Activated CD8-positive, alpha-beta memory T cell treated with anti-CD3 and anti-CD28 coated beads, Interleukin-2, amount 50 U/mL, for 48 hours (primary cell): ENCODE measurements at places on chromosomes 4 and X.

- DNase-seq: no peak
Measured at GRCh38 chrX:154727871-154728270, 23.0 kb downstream of the GAB3 start.

DNA sequence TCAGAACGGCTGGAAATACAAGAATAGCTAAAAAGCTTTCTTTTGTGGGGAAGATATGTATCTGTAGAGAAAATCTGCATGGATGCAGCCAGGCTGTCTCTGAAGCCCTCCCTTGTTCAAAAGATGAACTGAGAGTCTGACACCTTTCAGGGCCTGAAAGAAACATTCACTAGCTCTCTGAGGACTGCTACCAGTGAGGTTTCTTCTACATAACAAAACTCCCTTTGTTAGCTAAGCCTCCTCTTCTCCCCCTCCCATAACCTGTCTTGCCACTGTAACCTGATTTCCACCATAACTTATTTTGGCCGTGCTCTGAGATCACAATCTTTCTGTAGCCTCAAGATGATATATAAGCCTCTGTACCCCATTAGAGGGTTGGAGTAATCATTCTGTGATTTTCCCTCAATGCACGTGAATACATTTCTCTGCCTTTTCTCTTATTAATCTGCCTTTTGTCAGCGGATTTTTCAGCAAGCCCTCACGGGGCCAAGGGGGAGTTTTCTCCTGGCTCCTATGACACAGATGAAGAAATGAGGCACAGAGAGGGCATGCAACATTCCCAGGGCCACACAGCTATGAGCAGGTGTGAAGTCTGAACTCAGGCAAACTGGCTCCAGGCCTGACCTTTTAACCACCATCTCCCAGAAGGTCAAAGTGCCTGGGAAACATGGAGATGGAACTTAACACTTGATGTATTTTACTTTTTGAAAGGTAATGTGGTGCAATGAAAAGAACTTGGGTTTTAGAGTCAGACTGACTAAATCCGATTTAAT, 161.6 kb upstream of the PRDX4 start:
- DNase-seq: no peak

GRCh38 chrX:23035493-23035892, 35.7 kb downstream of the DDX53 start:
- DNase-seq: no peak

DNA sequence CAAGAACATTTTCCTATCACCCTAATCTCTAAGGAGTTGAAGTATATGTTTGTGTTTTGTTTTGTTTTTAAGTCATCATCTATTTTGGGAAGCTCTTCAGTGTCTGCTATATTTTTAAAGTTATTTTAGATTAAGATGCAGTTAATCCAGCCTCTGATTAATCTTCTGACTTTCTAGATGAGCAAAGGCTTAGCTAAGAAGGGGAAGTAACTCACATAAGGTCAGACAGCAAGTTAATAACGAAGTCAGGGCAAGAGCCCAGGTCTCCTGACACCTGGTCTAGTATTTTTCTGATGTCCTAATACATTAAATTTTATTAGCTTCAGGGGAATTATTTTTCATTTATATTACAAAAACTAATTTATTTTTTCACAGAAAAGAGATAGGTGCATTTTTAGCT, 168.5 kb downstream of the SOWAHB start:
- no peak for DNase-seq

DNA sequence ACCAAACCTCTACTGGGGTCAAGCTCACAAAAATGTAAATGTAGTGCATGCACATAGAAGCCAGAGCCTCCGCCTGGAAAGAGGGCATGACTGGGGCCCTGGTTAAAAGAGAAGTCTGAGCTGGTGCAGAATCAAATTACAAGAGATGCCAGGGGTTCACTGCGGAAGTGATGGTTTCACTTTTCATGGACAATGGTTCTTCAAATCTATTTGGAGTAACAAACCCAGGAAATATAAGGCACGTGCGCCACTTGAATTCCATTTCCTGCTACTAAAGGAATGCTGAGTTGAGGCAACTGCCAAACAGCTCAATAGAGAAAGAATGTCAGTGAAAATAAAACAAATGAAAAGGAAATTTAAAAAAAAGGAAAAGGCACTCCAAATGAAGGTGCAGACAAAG, 79.8 kb downstream of the FUNDC1 start:
- DNase-seq: no peak

DNA sequence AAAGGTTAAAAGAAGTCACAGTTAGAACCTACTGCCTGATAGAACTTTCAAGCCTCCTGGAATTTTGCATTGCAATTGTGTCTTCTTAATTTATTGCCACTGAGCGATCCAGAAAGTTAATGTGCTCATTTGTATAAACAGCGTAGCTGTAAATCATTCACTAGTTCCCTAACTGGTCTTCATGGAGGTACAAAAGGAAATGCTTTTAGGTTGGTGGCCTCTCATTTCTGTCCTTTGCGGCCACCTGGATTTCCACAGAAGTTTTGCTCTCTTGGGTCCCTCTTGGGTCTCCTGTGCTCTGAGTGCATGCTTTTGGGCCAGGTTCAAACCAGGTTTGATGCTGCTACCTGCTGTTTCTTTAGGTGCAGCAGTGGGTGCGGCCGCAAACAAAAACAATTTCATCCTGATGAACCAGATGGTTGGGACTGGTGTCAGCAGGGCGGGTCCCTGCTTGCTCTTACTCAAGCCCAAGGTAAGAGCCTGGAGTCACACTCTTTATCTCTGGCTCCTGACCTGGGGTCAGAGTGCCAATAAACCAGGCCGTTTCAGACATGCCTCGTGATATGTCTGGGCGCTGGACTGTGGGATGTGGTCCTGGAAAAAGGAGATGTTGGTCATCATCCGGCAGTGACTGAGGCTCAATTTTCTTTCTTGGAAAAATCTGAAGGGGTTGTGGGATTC, 270.1 kb downstream of the PTTG2 start:
- DNase-seq: no peak

- no peak for DNase-seq
Measured at GRCh38 chrX:77118686-77119085, 328.5 kb upstream of the FGF16 start.

DNA sequence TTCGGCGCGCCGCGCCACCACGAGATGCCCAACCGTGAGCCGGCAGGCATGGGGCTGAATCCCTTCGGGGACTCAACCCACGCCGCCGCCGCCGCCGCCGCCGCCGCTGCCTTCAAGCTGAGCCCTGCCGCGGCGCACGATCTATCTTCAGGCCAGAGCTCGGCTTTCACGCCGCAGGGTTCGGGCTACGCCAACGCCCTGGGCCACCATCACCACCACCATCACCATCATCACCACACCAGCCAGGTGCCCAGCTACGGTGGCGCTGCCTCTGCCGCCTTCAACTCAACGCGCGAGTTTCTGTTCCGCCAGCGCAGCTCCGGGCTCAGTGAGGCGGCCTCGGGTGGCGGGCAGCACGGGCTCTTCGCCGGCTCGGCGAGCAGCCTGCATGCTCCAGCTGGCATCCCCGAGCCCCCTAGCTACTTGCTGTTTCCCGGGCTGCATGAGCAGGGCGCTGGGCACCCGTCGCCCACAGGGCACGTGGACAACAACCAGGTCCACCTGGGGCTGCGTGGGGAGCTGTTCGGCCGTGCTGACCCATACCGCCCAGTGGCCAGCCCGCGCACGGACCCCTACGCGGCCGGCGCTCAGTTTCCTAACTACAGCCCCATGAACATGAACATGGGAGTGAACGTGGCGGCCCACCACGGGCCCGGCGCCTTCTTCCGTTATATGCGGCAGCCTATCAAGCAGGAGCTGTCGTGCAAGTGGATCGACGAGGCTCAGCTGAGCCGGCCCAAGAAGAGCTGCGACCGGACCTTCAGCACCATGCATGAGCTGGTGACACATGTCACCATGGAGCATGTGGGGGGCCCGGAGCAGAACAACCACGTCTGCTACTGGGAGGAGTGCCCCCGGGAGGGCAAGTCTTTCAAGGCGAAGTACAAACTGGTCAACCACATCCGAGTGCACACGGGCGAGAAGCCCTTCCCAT, 1.1 kb downstream of the ZIC3 start:
- DNase-seq: no peak

- DNase-seq: no peak
Measured at GRCh38 chr4:185872747-185873380, 60.9 kb upstream of the SORBS2 start.

DNA sequence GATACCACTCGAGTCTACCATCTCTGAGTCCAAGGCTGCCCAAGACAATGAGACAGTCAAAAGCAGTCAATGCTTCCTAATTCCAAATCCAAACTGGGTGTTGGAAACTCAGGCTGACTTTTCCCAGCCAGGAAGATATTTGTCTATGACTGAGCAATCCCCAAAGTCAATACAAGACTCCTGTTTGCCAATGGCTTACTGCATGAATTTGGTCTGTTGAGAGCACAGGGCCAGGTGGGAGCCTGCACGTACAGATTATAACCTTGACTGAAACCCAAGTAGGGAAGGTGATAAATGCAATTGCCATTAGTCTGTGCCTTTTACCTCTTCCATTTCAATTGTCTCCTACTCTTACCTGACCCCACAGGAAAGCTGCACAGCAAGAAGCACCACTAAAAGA, 72.6 kb upstream of the PPARGC1A start:
- no peak for DNase-seq

DNA sequence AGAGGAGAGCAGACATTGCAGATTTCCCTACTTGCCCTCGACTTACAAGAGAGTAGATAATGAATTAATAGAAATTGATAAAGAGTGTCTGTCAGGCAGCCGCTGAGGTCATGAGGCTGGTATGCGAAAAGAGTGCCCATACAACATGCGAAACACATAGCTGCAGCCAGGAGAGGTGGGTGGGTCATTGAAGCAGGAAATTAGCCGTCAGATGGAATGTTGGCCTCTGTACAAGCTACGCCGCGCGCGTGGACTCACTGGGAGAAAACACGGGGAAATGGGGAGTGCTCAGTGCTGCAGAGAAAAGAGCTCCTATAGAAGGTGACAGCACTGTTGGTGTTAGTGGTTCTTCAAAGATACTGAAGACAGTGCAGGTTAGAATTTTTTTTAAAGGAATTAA, 125.1 kb downstream of the RAPGEF2 start:
- no peak for DNase-seq

GRCh38 chrX:50003467-50003866, 81.1 kb downstream of the CLCN5 start:
- DNase-seq: no peak

DNA sequence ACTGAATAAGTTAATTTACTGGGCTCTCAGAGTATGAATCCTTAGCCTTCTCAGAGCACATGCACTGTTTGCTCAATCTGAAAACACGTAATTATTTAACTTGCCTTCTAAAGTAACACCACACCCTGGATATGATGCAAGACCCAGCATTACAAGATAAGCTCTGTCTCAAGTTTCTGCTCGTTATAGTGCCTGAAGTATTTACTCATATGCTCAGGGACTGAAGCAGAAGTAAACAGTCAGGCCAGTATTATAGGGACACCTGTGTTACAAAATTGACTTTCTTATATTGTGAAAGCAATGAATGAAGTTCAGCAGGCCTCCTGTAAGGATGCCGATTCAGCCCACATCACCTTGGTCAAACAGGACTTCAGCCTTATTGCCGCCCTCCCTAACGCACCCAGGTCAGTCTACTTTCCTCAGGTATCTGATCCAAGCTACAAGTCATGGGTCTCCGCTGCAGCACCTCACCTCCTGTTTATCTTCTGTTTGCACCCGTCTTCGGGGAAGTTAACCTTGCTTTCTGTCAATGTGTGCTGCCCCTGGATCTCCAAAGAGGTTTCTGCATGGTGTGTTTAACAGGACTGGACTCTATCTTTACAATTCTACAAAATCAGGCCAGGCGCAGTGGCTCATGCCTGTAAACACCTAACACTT, 42.8 kb upstream of the KLF3 start:
- DNase-seq: no peak

GRCh38 chr4:140106289-140106844, 47.6 kb downstream of the MAML3 start:
- no peak for DNase-seq

GRCh38 chrX:53718073-53718472, 31.6 kb upstream of the HUWE1 start:
- DNase-seq: no peak

DNA sequence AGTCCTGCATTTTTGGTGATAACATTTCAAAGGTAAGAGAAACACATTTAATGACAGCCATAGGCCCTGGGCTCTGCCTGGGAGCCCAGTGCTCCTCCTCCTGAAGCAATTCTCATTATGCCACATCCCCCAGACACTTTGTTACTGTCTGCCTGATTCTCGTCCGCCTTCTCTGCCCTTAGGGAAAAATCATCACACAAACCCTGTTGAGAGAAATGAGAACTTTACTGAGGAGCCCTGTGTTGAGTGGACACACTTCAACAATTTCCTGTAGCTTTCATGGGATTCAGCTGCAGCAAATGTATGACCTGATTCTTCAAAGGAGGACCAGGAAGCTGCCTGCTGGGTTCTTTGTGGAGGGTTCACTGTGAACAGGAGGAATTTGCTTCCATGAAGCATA, 566.5 kb upstream of the FRG1 start:
- DNase-seq: no peak

GRCh38 chr4:86279293-86279960, 80.4 kb downstream of the MAPK10 start:
- DNase-seq: no peak

GRCh38 chr4:186932631-186933187, 209.1 kb upstream of the FAT1 start:
- no peak for DNase-seq
